NK-92 treated with Interleukin-12 subunit alpha and Interleukin-12 subunit beta, amount 100 ng/mL, for 24 hours (cell line): ENCODE measurements at places on chromosomes 4 and X.

DNA sequence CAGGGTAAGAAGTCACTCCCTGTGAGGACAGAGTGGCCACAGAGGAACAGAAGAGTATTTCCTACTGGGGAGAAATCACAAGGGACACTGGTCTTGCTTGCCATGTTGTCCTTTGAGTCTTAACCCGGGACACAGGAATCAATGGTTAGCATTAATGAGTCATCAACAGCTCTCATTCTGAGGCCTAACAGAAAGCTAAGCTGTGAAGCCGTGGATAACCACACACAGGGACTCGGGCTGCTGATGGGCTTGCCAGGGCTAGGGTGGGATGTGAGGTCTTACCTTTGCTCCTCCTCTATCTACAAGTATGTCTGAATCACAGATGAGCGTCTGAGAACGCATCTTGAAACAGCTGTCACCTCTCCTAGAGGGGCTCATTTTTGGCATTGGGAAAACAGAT lies 22.2 kb downstream of the HELT start:
- DNase-seq = peak; percentile 56

GRCh38 chr4:154939851-154940250 lies 158.8 kb downstream of the RBM46 start:
- DNase-seq = no peak

DNA sequence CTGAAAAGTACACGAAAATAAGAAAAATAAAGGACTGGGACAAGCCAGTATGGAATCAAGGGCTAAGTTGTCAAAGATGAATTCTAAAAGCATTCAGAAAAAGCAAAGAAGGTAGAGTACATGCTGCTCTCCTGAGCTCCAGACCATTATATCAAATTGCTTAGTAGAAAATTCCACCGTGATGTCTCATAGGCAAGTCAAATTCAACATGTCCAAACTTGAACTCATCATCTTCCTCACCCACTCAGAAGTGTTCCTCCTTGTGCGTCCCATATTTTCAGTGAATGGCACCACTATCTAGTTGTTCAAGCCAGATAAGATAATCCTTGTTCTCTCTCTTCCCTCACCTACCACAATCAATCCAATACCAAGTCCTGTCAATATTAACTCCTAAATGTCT lies 37.5 kb upstream of the IL13RA2 start:
- no peak for DNase-seq

- DNase-seq = no peak
Measured at GRCh38 chr4:5096261-5096660, 45.0 kb downstream of the STK32B start.

- DNase-seq = no peak
Measured at GRCh38 chr4:108717386-108717785, 45.5 kb downstream of the ETNPPL start.

DNA sequence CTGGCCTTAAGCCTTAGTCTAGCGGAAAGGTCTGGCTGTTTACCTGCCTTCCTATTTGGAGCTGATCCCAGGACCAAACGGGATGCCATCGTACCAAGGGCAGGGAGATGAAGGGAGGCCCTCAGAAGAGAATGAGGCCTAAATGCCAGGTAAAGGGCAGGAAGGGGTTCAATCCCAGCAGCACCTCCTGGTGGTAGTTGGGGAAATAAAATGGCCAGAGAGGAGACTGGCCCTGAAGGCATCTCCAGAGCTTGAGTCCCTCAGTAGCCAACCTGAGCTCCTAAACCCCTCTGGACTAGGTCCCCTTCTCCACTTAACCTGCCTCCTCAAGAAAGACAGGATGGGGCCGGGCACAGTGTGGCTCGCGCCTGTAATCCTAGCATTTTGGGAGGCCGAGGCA lies 53.7 kb downstream of the KDM5C start:
- DNase-seq = no peak

DNA sequence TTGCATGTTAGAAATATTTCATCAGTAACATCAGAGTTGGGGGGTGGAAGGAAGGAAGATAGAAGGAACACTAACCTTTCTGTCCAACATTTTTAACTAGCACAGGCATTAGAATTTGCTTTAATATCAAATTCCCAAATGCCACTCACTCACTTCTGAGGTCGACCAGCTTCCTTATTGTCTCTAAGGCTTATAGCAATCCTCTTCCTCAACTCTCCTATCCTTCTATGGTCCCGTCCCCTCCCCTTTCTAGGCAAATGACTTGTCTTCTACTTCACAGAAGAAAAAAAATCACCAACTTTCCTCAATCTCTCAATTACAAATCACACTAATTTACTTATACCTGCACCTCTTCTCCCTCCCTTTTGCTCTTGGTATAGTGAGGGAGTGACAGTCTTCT lies 100.8 kb downstream of the ZAR1 start:
- DNase-seq = no peak

- no peak for DNase-seq
Measured at GRCh38 chr4:57231781-57232180, 121.6 kb upstream of the IGFBP7 start.

DNA sequence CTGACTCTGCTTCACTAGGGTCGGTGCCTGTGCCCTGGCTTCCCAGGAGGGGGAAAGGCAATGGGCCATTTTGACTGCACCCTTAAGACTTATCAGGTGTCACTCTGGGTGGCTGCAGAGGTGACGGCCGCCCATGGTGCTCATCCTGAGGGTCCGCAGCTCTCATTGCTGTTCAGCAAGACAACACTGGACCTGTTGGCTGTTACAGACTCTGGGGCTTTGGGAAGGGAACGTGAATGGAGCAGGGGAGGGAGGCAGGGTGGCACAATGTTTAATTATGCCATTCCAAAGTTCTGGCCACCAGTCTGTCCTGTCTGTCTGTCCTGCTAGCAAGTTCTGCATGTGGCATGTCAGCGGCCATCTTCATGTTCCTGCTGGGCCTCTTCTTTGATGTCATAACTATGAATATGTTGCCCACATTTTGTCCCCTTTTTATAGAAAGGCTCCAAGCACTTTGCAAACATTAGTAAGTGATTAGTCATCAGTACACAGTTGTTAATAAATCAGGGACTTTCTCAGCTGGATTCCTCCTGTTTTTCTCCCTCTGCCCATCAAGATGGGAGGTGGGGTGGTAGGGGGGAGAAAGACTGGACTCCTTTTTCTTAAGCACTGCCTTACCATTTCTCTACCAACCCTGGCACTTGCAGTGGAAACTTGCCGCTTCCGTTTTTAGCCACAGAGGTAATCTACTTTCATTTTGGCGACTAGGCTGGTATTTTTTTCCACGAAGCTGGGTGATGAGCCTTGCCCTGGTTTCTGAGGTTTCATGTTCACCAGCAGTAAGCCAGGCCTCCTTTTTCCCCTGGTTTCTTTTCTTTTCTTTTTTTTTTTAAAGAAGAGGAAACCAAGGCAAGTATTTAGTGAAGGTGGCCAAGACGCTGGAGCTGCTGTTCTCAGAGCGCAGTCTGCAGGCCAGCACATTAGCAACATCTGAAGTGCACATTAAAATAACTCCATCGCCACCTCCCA lies 88.6 kb upstream of the TRIM2 start:
- DNase-seq = peak; percentile 55

DNA sequence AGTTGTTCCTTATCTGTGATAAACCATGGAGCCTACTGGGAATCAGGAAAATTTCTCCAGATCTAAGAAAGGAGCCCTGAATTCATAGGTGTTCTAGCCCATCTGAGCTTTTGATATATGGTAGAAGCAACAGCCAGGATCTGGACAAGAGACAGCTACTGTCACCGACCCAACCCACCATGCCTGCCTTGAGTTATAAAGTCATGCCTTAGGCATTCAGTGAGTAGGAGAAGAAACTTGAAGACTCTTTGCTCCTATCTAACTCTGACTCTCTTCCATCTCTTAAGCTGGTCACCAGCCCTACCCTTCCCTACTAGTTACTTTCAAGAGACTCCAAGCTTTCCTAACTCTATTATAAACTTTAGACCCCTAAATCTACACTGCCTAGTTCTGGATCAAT lies 83.9 kb upstream of the FAM9B start:
- DNase-seq = no peak

DNA sequence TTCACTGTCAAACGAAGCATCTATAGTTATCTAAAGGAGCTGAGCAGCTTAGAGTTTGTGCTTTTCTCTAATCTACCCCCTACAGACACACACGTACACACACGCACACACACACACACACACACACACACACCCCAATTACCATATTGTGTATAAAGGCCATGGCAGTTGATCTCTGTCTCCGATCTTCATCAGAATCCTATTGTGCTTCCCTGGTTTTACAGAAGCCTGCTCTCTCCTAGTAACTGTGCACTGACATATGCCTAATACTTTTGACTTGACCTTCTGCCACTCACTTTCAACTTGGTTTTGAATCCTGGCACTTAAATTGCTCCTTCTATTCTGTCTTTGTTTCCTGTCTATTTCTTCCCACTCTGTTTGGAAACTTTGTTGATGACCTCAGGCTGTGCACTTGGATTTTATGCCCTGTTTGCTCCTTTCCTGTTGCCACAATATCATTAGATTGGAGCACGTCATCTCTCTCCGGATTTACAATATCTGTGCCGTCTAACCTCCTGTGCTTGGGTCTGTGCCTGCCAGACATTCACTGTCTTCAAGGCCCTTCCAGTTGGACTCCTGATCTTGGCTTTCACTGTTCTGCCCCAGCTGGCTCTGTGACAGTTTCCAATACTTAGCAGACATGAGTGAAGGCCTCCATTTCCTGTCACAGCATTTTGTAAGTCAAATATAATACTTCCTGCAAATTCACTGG lies 928.1 kb downstream of the FAT4 start:
- DNase-seq = no peak

DNA sequence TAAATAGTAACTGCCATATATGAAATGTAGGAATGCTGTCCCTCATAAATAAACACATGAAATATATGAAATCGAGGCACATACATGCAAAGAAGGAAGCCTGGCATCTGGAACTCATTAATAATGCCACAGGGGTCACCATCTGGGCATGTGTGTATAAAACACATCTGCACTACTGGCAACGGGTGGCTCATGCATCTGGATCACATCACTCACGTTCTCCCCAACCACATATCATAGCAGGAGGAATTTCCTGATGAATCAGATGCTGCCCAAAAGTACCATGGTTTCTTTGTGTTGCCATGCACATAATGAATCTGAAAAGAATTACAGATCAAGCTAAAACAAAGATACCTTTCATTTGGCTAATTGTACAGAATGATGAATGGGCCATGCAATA lies 28.6 kb downstream of the RNF175 start:
- no peak for DNase-seq

DNA sequence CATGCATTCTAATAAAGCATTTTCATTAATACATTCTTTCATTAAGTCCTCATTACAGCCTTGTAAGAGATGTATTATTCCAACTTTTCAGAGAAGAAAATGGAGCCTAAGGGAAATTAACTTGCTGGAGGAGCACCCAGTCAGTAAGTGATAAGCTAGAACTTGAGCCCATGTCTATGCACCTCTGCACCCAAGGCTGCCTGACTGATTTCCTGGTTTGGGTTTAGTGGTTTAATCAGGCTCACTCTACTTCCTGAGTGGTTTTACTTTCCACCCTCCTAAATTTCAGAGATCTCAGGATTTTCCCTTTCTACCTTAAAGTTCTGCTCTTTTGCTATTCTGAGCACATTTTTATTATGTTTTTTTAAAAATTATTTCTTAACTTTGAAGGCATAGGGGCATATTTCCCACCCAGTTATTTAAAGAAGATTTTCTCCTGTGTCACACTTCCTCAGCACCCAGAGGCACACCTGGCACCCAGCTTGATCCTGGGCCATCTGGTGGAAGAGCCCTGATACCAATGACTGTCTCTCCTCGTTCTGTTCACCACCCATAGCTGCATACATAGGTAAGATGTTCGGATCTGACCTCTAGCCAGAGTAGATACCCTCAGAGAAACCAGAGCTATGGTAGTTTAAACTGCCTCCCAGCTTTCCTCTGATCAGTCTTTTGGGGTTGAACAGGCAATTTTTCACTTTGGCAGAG lies 10.4 kb downstream of the CORIN start:
- no peak for DNase-seq

DNA sequence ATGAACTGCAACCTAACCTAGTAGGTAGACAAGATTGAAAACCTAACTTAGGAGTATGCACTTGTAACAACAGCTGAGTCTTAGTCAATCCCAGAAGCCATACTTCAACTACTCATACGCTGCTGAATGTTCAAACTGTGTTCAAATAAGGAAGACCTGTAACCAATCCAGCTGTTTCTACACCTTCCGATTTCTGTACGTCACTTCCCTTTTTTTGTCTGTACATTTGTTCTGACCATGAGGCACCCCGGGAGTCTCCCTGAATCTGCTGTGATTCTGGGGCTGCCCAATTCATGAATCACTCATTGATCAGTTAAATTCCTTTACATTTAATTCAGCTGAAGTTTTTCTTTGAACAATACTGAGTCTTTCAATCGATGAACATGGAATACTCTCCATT lies 89.5 kb downstream of the BMP3 start:
- no peak for DNase-seq
